Mesenteric fat pad (tissue), 1 donor: ENCODE measurements at places on chromosomes 12 and 14. TPM values are rescaled to one million over a fixed set of nuclear protein-coding genes. Genes with fewer than 3 reads are reported as not detected.

GRCh38 chr12:96431067-96431466 is 30.8 kb upstream of the CDK17 start:
- DNase-seq = no peak

- DNase-seq = no peak
Measured at GRCh38 chr14:92680781-92681650, 67.4 kb downstream of the LGMN start.

DNA sequence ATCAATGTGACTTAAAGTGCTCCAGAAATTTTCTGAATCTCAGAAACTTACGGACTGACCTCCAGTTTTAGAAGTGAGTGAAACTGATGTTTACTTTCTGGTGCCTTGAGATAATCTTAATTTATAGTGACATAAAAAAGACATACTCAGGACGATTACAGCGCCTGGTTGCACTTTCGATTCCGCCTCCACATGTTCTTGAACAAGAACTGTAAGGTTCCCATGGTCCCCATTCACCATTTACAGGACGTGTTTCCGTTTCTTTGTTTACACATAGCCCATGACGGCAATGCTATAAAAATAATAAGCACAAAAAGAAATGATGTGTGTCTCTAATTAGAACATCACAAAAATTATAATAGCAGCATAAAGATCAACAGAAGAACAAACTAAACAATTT is 98.2 kb downstream of the ADAMTS20 start:
- no peak for DNase-seq

DNA sequence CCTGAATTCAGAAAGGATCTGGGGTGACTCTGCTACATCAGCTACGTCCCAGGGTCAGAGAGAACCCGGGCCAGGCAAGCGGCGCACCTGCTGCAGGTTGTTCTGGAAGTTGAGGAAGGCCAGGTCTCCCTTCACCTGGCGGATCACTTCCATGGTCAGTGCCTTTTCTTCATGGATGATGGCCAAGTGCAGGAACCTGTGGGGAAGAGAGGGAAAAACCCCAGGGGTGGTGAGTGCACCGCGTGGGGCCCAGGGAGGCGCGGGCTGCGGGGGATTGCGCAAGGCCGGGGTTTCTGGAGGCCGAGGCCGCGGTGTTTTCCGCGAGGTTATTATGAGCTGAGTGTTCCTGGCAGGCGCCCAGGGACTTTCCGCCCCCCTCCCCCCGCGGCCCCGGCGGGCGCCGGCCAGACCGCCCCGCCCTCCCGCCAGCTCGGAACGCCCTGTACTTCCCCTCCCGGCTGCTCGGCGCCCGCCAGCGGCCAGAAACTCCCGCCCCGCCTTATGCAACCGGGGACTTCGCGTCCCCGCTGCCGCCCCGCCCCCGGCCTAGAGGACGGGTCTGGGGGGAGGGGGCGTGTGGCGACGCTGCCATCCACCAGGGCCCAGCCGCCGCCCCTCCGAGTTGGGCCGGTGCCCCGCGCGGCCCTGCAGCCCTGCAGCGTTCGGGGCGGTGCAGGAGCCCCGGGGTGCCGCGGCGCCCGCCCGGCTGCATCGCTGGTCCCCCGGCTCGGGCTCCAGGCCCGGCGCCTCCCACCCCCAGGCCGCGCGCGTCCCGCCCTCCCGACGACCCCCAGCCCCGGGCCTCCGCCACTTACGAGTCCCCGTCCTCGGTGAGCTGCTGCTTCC is 723 bp downstream of the NFKBIA start:
- peak; percentile 100 for DNase-seq

GRCh38 chr14:25250516-25250915 is 200.6 kb upstream of the STXBP6 start:
- no peak for DNase-seq

GRCh38 chr14:99601361-99601831 is 2.6 kb downstream of the CCDC85C start:
- DNase-seq = no peak

DNA sequence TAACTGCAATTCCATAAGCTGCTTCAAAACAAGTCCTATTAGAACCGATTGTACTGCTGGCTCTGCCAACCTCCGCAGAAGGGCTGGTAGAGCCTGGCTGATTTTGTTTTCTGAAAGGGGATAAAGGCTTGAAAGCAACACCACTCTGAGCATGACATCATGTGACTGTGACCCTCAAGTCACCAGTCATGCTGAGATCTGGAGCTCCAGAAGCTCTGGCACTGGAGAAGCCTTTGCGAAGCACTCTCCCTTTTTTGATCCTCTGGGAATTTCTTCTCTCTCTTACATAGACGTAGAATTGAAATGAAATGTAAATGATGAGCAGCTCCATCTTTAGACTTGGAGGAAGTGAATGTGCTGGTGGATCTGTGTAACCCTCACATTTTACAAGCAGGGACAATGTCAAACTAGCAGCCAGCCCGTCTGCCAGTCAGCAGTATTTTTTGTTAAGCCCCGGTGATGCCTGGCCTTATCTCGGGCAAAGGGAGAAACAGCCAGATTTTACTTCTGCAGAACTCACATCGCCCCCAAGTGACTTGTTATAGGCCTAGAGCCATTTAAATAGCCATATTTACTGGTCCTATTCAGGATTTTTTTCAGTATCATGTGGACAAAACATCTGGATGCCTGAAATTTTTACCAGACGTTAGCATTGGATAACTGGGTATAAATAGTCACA is 112.1 kb upstream of the NPAS3 start:
- DNase-seq = no peak

Gene KCNJ8
- total RNA-seq = 16.5 TPM

Gene NEMP1
- 8.6 TPM for total RNA-seq

Gene NEK9
- 105 TPM for total RNA-seq

Gene SLCO1A2
- not detected for total RNA-seq
